Epithelial cell of alveolus of lung (primary cell): ENCODE measurements at places on chromosomes 4 and X. TPM values are rescaled to one million over a fixed set of nuclear protein-coding genes. Genes with fewer than 3 reads are reported as not detected.

The TLL1 gene
- 0.08 and 0.26 TPM in 2 replicates for total RNA-seq

The HTRA3 gene
- 10.3 and 79.3 TPM in 2 replicates for total RNA-seq

The CD99L2 gene
- 65.3 and 66.1 TPM in 2 replicates for total RNA-seq

The CENPVL2 gene
- total RNA-seq, result not detected in 2 replicates

The MMRN1 gene
- total RNA-seq, result 0.13 and 0.24 TPM in 2 replicates

The TNMD gene
- total RNA-seq, result not detected in 2 replicates
